ENCODE measurements at places on chromosomes 3 and 15. TPM values are rescaled to one million over a fixed set of nuclear protein-coding genes. Genes with fewer than 3 reads are reported as not detected.

The HRH1 gene
- total RNA-seq, result 3.9 TPM

GRCh38 chr3:15601046-15601398 is 347 bp downstream of the HACL1 start:
- H3K27ac ChIP-seq, result peak overlapping the region; percentile 83
- peak overlapping the region; percentile 92 for H3K4me3 ChIP-seq
- peaks cover 17% of the 10 kb centered on the region for H3K4me1 ChIP-seq

GRCh38 chr3:12187448-12188327 is 29.0 kb upstream of the TIMP4 start:
- peaks cover 7% of the 10 kb centered on the region for H3K4me1 ChIP-seq
- no peaks in the 10 kb centered on the region for H3K36me3 ChIP-seq
- no peaks in the 10 kb centered on the region for H3K27me3 ChIP-seq
- no peak overlapping the region for H3K4me3 ChIP-seq

The PARP14 gene
- 59.1 TPM for total RNA-seq

The TKT gene
- 184 TPM for total RNA-seq

The ZNF80 gene
- not detected for total RNA-seq

- H3K4me3 ChIP-seq, result no peak overlapping the region
- peaks cover 7% of the 10 kb centered on the region for H3K4me1 ChIP-seq
- no peak for DNase-seq
- no peaks in the 10 kb centered on the region for H3K36me3 ChIP-seq
- no peaks in the 10 kb centered on the region for H3K27me3 ChIP-seq
These were observed 5.3 kb upstream of the APEH start for GRCh38 chr3:49668861-49669260.

- H3K4me3 ChIP-seq, result no peak overlapping the region
- H3K27me3 ChIP-seq, result no peaks in the 10 kb centered on the region
- no peak overlapping the region for H3K27ac ChIP-seq
- no peaks in the 10 kb centered on the region for H3K4me1 ChIP-seq
These were observed 37.4 kb downstream of the ACAA1 start for GRCh38 chr3:38099518-38099917.

GRCh38 chr15:48413304-48413703 is 82.1 kb downstream of the DUT start:
- no peaks in the 10 kb centered on the region for H3K4me1 ChIP-seq
- no peak overlapping the region for H3K4me3 ChIP-seq
- no peaks in the 10 kb centered on the region for H3K36me3 ChIP-seq
- DNase-seq, result no peak
- no peak overlapping the region for H3K27ac ChIP-seq

DNA sequence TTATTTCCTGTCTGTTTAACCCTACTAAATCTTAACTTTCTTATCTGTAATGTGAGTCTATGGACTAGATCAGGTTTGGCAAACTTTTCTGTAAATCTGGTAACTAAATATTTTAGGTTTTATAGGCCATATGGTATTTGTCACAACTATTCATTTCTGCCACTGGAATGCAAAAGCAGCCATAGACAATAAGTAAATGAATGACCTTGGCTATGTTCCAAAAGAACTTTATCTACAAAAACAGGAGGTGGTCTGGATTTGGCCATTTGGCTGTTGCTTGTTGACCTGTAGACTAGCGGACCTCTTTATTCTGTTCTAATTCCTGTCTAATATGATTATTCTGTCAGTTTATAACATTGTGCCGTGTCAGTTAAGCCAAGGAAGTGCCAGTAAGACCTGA is 314.2 kb downstream of the LPP start:
- no peak for DNase-seq
- H3K4me1 ChIP-seq, result peaks cover 58% of the 10 kb centered on the region
- peak overlapping the region; percentile 22 for H3K27ac ChIP-seq
- no peak overlapping the region for H3K4me3 ChIP-seq
- no peaks in the 10 kb centered on the region for H3K27me3 ChIP-seq
- no peaks in the 10 kb centered on the region for H3K36me3 ChIP-seq

- peaks cover 90% of the 10 kb centered on the region for H3K36me3 ChIP-seq
- no peaks in the 10 kb centered on the region for H3K4me1 ChIP-seq
- H3K27me3 ChIP-seq, result no peaks in the 10 kb centered on the region
These were observed 89.2 kb downstream of the RBPMS2 start for GRCh38 chr15:64686130-64686735.

DNA sequence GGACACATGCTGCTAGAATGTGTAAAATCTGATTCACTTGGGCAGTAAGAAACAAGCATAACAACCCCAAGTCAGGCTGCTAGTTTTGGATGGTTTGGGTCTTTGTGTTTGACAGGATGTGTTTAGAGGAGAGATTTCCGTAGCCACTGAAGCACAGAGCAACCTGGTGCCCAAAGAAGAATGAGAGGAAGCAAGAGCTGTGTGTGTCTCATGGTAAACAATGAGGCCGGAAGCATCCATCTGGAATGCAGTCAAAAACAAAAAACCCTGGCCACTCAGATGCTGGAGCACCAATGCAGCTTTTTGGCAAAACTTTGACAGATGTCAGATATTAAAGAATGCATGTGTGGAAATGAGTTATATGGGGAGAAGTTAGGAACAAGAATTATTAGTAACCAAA is 39.4 kb upstream of the SNRK start:
- DNase-seq, result no peak
- peaks cover 15% of the 10 kb centered on the region for H3K4me1 ChIP-seq
- no peak overlapping the region for H3K4me3 ChIP-seq

The METTL6 gene
- 21.9 TPM for total RNA-seq

The EPM2AIP1 gene
- total RNA-seq, result 11.8 TPM

The IL20RB gene
- total RNA-seq, result 0.28 TPM

GRCh38 chr15:82301296-82302016 is 38.8 kb downstream of the SAXO2 start:
- H3K4me1 ChIP-seq, result no peaks in the 10 kb centered on the region
- H3K4me3 ChIP-seq, result no peak overlapping the region
- H3K27ac ChIP-seq, result no peak overlapping the region
- DNase-seq, result no peak

DNA sequence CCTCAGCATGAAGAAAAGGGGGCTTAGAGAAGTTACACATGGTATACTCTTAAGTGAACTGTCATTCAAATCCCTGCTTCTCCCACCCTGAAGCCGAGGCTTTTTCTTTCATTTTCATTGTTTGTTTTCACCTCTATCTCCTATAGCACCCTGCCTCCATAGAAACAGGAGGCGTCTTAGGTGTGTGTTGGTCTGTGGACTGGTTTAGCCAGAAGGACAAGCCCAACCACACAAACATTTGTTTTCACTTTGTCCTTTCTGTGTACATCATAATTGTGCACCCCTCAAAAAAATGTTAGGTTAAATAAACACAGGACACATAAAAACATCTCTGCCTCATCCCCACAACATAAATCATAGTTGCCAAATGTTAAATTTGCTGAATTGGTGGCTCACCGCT is 73.3 kb upstream of the UBE2E2 start:
- H3K27ac ChIP-seq, result no peak overlapping the region
- no peak for DNase-seq
- H3K4me1 ChIP-seq, result no peaks in the 10 kb centered on the region
- H3K4me3 ChIP-seq, result no peak overlapping the region
- H3K36me3 ChIP-seq, result no peaks in the 10 kb centered on the region

DNA sequence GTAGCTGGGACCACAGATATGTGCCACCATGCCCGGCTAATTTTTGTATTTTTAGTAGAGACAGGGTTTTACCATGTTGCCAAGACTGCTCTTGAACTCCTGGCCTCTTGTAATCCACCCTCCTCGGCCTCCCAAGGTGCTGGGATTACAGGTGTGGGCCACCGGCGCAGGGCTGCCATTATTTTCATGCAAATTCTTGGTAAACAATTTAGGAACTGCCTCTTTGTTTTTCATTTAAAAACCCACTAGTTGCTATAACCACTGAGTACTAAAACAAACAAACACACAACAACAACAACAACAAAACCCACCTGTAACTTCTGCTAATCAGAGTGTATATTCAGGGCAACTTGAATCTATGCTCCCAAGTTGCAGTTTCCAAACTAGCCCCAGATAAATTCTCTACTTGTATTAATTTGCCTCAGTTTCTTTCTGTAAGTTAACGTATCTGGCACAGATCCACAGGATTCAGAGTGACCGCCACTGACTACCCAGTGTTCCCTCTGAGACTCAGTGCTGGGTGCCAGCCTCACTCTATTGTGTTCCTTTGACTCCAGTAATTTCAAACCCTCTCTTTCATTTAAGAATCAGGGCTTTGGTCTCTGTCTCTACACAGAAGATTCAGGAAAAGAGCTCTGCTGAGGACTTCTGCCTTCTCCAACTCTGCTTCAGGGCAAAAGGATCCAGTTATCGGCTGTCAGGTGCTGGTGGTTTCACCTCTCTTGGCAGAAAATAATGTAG is 18.6 kb upstream of the ZNF710 start:
- no peak overlapping the region for H3K4me3 ChIP-seq
- no peak overlapping the region for H3K27ac ChIP-seq
- no peaks in the 10 kb centered on the region for H3K27me3 ChIP-seq
- no peak for DNase-seq

- DNase-seq, result no peak
- no peaks in the 10 kb centered on the region for H3K27me3 ChIP-seq
- no peak overlapping the region for H3K4me3 ChIP-seq
- peaks cover 24% of the 10 kb centered on the region for H3K4me1 ChIP-seq
These were observed 164.1 kb downstream of the ARRDC4 start for GRCh38 chr15:98124581-98124980.

The FILIP1L gene
- 42.5 TPM for total RNA-seq

The CCRL2 gene
- total RNA-seq, result 0.99 TPM

The DUOXA1 gene
- 0.36 TPM for total RNA-seq

DNA sequence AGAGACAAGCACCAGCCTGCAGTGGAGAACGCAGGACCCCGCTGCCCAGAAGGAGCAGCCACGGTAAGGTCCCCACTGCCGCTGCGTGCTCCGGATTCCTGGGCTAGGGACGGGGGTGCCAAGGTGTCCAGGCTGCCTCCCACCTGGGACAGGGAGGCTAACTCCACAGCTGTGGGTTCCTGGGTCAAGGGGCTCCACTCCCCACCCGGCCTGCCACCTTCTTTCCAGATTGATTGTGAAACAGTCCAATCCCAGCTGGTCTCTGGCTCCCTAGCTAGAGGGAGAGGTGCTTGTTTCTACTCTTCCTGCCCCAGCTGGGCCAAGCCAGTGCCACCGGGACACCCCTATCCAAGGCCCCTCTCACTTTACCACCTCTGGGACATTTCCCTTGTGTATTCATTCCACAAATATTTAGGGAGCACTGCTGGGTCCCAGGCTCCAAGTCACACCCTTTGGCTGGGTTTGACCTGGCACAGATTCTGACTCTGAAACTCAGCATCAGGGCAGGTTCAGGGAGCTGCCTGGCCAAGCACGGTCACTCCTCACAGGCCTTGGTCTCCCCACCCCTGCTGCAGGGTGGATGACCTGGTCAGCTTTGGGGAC is 1.9 kb downstream of the PAK6 start:
- peak; percentile 50 for DNase-seq
- no peak overlapping the region for H3K4me3 ChIP-seq
- peaks cover 12% of the 10 kb centered on the region for H3K4me1 ChIP-seq
- H3K27me3 ChIP-seq, result peaks cover 17% of the 10 kb centered on the region
- H3K36me3 ChIP-seq, result no peaks in the 10 kb centered on the region

The RASA2 gene
- 13.0 TPM for total RNA-seq

The ARRDC4 gene
- 116 TPM for total RNA-seq

The HTR3E gene
- total RNA-seq, result not detected

- no peak overlapping the region for H3K4me3 ChIP-seq
- no peaks in the 10 kb centered on the region for H3K36me3 ChIP-seq
- no peak for DNase-seq
- H3K27me3 ChIP-seq, result no peaks in the 10 kb centered on the region
- peaks cover 29% of the 10 kb centered on the region for H3K4me1 ChIP-seq
- H3K27ac ChIP-seq, result no peak overlapping the region
These were observed 48.8 kb downstream of the UBP1 start for GRCh38 chr3:33391255-33391995.

- H3K36me3 ChIP-seq, result no peaks in the 10 kb centered on the region
- no peaks in the 10 kb centered on the region for H3K27me3 ChIP-seq
- H3K4me3 ChIP-seq, result no peak overlapping the region
- peak overlapping the region; percentile 4 for H3K27ac ChIP-seq
These were observed 45.9 kb upstream of the LMCD1 start for GRCh38 chr3:8455526-8456411.

DNA sequence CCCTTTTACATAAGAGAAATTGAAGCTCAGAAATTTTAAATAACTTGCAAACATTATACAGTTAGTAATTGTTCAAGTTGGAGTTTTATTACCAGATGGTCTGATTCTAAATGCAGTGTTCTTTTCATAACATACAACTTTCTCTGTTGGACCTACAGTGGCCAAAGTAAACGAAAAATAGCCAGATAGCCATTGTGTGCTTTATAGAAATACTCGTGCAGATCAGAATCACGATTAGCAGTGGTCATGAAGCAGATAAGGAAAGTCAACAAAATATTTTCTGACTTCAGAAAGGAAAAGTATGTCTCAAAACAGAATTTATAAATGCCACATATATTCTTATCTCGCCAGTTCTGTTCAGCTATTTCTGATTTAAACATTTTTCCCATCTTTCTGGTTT is 436.9 kb downstream of the CNTN6 start:
- H3K4me3 ChIP-seq, result no peak overlapping the region
- DNase-seq, result no peak
- no peak overlapping the region for H3K27ac ChIP-seq
- H3K4me1 ChIP-seq, result no peaks in the 10 kb centered on the region

DNA sequence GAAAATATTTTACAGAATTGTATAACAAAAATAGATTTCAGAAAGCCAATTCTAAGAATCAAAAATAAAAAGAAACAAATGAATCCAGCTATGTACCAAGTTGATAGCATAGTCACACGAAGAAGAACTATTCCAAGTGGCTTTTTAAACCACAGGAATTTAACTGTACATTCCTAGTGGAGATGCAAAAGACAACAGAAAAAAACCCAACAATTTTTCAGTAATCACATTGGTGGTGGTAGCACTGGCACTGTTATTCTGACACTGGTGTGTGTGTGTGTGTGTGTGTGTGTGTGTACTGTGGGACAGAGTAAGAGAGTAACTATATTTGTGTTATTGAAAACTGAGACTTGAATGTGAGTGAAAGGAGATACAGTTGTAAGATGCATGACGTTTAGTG is 9.1 kb downstream of the BFSP2 start:
- no peaks in the 10 kb centered on the region for H3K4me1 ChIP-seq
- no peak overlapping the region for H3K27ac ChIP-seq
- H3K27me3 ChIP-seq, result no peaks in the 10 kb centered on the region
- DNase-seq, result no peak
- H3K4me3 ChIP-seq, result no peak overlapping the region

DNA sequence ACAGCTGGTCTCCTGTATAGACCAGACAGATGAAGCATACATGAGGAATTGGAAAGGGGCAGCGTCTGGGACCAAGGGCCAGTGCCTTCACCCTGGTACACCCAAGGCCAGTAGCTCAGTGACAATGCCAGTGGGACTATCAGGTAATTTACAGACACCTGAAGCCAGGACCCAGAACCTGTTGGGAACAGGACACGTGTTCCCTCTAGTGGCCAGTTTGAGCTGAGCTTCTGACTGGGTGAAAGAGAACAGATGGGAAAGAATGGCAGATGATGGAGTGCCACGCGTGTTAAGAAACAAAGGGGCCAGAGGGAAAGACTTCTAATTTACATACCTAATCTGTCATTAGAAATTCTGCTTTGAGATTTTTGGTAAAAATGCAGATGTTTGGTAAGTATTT is 5.1 kb upstream of the SLC25A38 start:
- no peaks in the 10 kb centered on the region for H3K36me3 ChIP-seq
- H3K4me3 ChIP-seq, result no peak overlapping the region
- DNase-seq, result no peak

GRCh38 chr3:54999159-54999558 is 71.3 kb upstream of the LRTM1 start:
- no peaks in the 10 kb centered on the region for H3K36me3 ChIP-seq
- no peak for DNase-seq
- peaks cover 16% of the 10 kb centered on the region for H3K4me1 ChIP-seq
- H3K27me3 ChIP-seq, result no peaks in the 10 kb centered on the region
- H3K27ac ChIP-seq, result no peak overlapping the region

All from sigmoid colon (tissue), 7 donors.